Colonic mucosa (tissue), 4 donors: ENCODE measurements at places on chromosomes 1 and 21.
A peak's percentile ranks its signal among the peaks of the same experiment; 100 is the strongest.

DNA sequence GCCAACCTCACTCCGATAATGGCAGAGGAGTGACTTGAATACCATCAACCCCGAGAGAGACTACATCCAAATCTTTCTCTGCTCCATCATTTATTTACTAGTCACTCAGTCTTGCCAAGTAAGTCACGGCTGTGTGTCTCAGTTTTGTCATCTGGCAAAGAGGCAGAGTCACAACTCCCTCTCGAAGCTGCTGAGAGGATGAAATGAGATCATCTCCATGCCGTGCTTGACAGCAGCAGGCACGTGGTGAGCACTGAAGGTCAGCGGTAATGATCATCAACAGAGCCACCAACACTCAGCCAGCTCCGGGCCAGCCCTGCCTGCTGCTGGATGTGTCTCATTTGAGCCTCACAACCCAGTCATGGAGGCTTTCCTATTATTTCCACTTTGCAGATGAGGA lies 19.9 kb downstream of the ALDH4A1 start:
- no peak for DNase-seq

GRCh38 chr1:24926563-24927249 lies 3.4 kb downstream of the RUNX3 start:
- DNase-seq: no peak

DNA sequence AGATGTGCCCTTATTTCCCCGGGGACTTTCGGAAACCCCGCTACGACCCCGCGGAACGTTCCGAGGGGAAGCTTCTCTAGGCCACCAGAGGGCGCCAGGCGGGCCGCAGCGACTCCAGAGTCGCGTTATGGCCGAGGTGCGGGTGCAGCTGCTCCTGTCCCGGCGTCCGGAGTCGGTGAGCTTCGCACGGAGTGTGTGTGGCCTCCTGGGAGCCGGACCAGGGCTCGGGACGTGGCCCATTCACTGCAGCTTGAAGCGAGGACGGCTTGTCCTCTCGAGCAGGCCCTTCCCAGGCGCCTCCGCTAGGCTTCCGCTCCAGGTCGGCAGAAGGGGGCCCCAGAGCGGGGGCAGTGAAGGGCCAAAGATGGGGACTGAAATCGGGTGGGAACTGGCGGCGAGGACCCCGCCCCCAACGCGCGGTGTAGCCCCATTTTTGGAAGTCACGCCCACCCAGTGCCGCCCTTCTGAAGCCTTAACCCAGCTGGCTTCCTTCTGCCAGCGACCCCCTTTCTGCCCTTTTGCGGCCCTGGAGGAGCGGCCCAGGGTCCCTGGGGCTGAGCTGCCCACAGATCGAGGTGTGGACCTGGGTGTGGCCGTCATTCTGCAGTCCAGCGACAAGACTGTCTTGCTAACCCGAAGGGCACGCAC lies at the start of gene NUDT17:
Gene NUDT17, plus strand, starts transcription at position 117 of the 648 bp plus-strand sequence. Its CDS starts 11 bp downstream, at position 128.
- peak; percentile 80 for DNase-seq

GRCh38 chr21:39110431-39110830 lies 72.8 kb downstream of the PSMG1 start:
- no peak for DNase-seq

- DNase-seq: no peak
These were observed 70.4 kb upstream of the ANGPTL1 start for GRCh38 chr1:178941261-178941689.

DNA sequence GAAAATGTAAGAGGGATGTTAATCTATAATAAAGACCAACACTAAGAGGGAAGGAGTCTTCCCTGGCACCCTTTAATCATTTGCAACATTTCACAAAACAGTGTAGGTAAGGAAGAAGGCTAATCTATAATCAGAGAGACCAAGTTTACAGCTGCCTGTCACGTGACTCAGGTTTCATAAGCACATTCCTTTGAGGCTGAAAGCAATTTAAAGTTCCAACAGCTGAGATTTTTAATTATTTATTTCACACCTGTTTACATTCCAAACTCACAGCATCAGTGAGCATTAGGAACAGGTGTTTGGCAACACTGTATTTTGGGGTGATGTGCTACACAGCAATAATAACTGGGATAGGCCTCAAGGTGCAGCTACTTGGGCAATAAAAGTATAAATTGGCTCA lies 75.7 kb upstream of the PGBD5 start:
- DNase-seq: peak; percentile 38

DNA sequence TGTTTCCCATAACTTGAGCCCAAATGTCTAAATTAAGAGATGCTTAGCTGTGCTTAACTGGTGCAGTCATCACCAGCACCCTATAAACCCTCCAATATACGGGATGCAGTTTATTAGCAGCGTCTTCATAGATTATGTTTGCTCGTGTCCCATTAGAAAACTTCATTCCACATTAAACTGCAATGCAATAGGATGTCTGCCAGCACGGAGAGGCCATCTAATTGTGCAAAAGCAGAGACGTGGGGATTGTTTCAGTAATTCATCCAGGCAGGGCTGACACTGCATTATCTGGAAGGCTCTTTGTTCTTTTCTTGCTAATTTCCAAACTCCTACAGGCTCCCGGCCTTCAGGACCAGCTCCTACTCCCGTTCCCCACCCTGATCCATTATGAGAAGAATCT lies 89.5 kb downstream of the CSMD2 start:
- no peak for DNase-seq

GRCh38 chr1:49346767-49347349 lies 570.2 kb upstream of the BEND5 start:
- DNase-seq: no peak

DNA sequence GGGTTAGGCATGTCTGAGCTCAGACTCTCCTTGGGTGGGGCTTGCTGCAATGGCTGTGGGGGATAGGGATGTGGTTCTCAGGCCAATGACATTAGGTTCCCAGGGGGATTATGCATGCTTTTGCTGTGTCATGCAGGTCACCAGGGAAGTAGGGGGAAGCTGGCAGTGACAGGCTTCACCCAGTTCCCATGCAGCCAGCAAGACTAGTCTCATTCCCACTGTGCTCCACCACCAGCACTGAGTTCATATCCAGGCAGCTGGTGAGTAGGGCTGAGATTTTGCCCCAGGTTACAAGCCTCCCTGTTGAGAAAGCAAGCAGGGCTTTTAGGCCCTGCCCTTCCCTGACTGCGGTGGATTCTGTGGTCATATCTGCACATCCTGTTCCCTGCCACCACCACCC lies 32.1 kb upstream of the PLA2G5 start:
- no peak for DNase-seq

DNA sequence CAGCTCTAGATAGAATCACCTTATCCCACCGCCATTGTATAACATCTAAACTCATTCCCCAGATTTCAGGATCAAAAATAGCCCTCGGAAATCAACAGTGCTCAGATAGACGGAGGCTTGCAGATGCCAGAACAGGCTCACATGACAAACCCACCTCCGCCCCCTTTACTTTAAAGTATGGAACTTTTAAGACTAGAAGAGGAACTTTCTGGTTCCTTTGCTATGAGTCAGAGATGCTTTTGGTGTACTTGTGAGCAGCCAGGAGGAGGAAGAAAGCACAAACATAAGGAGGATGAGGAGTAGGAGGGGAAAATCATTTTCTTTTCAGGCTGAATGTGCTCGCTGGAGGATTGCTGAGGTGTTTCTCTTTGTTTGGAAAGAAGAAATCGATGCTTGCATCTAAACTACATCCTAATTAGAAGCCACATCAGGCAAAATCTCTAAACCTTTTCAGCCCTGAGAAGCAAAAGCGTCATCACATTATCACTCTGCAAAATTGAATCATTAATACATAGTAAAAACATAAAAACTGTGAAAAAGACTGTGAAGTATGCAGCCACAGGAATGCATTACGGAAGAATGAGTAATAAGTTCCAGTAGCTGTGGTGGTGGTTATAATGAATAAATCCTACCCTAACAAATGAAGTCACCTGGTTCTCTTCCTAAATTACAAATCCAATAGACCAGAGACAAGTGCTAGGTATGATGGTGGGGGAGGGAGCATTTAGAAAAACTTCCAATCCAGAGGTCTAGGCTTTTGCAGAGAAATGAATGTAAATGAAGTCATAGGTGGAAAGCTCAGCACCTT lies 251.3 kb downstream of the KCNH1 start:
- DNase-seq: no peak

GRCh38 chr1:153661111-153661708 lies 2.7 kb downstream of the SNAPIN start:
- DNase-seq: no peak

DNA sequence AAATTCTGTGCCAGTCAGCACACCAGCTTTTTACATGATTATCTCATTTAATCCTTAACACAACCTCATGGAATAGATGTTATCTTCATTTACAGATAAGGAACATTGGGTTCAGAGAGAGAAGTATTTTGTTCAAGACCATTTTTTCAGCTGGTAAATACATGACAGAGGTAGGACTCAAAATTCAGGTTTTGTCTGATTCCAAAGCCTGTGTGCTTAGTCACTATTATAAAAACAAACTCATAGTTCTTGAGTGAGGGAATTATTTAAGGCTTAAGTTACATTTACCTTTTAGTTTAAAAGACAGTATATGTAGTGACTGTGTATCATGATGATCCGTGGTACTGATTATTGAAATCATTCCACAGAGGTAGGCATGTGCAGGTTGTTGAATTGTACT lies 125.2 kb downstream of the MAGI3 start:
- DNase-seq: no peak

DNA sequence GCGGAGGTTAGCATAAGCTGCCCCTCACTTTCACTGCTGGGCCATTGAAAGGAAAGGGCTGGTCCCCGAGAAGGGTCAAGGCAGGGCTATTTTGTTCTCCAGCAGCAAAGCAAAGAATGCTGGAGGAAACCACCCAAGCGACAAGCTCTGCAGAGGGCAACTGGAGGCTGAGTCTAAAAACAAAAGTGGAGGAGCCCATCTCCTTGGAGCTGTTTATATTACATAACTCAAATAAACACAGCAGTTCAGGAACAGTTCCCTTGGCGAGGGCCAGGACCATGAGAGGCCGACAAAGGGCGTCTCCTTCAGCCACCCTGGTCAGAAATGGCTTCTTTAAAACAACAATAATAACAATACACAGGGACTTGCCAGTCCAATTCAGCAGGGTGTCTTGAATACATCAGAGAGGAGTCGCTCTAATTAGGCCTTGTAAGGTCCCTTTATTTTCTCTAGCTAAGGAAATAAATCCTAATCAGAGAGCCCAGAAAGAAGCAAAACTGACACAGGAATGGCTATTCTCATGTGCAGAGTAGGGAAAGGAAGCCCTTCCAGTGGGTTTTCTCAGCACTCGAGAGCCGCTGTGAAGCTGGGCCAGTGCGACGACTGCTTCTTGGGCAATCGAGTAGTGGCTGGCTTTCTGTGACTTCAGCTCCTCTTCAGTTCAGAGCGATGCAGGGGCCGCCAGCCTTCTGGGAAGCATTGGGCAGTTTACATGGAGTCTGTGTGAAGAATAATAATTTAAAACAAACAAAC lies 57.0 kb upstream of the TARBP1 start:
- DNase-seq: peak; percentile 42

- DNase-seq: no peak
These were observed 22.8 kb upstream of the ARHGEF16 start for GRCh38 chr1:3431686-3432085.

DNA sequence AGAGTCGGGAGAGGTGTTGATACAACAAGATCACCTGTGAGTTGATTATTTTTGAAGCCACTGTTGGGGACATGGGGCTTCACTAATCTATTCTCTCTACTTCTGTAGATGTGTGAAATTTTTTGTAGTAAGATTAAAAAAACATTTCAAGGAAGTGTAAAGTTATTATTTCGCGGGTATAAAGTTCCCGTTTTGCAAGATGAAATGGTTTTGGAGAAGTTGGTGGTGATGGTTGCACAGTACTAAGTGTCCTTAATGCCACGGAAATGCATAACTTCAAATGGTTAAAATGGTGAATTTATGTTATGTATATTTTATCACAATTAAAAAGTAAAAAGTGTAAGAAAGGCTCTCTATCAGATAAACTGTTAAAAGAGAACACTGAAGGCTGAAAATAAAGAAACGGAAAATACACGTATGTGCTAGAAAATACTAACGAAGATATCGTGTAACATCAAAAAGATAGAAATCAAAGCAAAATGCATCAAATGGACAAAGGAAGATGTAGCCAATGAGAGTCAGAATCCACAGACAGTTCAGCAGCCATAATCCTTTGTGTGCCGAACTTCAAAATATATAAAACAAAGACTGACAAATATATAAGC lies 2.9 kb upstream of the ITGB2 start:
- no peak for DNase-seq

GRCh38 chr1:79974659-79975058 lies 968.1 kb upstream of the ADGRL4 start:
- no peak for DNase-seq

DNA sequence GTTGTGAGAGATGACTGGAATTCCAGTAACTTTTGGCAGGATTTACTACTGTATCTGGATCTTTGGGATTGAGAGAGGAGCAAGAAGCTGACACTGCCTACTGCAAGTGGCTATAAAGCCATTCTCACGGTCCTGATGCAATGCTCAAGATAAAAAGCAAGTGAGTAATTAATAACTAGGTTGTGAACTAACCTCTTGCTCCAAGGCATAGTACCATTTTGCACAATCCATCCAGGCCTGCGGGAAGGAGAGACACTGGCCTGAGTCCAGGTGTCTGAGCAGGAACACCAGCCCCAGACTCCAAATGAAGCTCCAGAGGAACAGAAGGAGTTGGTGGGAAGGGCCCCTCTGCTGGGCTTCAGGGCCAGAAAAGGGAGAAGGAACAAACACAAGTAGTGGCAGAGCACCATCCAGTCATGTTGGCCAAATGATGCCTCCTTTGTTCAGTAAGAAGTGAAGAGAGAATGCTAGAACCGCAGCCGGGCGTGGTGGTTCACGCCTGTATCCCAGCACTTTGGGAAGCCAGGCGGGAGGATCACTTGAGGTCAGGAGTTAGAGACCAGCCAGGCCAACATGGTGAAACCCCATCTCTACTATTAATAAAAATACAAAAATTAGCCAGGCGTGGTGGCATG lies 9.9 kb upstream of the SLC45A3 start:
- DNase-seq: no peak

DNA sequence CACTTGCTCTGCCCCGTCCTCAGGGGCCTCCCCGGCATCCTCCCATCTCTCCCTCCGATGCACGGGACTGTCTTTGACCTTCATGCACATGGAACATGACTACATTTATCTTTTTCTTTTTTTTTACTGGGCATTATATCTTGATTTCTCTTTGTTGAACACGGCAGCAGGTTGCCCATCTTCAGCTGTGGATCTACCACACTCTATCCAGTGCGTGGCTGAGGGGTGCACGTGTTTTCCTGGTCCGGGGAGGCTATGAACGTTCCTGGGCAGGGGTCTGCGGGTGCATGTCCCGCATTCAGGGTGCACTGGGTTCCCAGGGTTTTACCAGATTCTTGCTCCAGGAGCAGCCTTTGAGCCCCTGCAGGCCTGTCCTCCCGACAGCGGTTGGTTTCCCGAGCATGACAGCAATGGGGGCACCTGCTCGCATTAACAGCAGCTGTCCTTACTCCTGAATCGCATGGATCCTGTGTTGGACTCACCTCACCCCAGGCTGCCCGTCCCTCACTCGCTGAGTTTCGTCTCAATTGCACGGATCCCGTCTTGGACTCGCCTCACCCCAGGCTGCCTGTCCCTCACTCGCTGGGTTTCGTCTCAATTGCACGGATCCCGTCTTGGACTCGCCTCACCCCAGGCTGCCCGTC lies 7.4 kb downstream of the POFUT2 start:
- DNase-seq: no peak
